ENCODE measurements at places on chromosomes 11 and 22. TPM values are rescaled to one million over a fixed set of nuclear protein-coding genes. Genes with fewer than 3 reads are reported as not detected.

Gene OR51B5
- total RNA-seq, result 0.40 TPM

- DNase-seq, result no peak
Observed at GRCh38 chr11:119895981-119896380, 167.0 kb upstream of the NECTIN1 start.

Gene TMEM151A
- 0.16 TPM for total RNA-seq

DNA sequence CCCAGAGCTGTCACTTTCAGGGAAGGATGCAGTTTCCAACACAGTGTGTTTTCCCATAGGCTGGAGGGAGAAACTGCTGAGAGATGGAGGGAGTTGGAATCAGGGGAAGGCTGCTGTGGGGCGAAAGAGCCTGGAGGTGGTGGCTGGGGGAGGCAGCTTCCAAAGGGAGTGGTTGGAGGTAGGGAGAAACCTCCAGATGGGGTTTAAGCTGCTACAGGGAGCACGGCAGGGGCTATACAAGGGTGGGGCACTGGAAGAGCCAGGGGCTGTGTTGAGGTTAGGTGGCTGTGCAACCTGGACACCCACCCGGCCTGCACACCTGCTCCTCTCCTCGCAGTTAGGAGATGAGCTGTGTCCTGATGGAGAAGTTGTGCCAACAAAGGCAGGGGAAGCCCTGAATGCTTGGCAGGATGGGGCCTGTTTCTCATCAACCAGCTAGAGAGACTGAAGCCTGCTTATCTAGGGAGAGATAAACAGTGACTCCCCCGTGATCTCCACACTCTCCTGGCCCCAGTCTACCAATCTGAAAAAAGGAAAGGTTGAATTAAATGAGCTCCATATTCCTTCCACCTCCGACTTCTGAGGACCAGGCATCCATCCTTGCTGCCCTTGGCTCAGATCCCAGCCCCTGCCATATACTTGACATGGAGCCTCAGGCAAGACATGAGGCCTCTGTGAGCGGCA lies 3.6 kb upstream of the SLCO2B1 start:
- DNase-seq, result no peak

- DNase-seq, result no peak
Observed at GRCh38 chr11:18063862-18064434, 17.9 kb upstream of the TPH1 start.

Gene NAALAD2
- not detected for total RNA-seq

DNA sequence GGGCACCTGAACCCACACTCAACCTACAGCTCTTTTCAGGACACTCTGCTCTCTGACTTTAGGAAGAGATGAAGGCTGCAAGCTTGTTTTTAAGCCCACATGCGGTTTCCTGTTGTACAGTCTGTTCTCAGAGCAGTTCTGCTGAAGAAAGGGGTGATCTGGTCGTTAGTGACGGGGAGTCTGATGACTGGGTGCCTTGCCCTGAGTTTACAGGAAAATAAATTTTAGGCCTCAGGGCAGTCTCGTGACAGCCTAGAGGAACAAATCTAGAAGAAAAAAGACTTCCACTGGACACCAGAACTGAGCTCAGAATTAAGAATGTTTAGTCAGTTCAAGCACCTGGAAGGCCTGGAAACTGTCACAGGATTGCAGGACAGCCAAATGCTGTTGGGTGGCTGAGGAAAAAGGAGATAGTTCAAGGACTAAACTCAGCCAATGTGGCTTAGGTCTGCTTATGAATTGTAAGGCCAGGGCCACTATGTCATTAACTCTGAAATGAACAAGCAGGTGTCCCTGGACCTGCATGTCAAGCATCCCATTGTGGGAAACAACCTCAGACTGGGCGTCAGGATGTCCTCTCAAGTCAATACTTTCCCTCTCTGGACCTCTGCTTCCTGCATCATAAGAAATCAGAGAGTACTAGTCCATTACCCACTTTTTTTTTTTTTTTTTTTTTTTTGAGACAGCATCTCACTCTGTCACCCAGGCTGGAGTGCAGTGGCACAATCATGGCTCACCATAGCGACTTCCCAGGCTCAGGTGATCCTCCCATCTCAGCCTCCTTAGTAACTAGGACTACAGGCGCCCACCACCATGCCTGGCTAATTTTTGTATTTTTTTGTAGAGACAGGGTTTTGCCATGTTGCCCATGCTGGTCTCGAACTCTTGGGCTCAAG lies 5.7 kb downstream of the PIK3IP1 start:
- peak; percentile 42 for DNase-seq

GRCh38 chr11:77580712-77581337 lies 8.9 kb upstream of the AQP11 start:
- DNase-seq, result no peak

Gene PATE2
- not detected for total RNA-seq

- no peak for DNase-seq
Observed at GRCh38 chr22:35783943-35784614, 66.4 kb downstream of the APOL5 start.

DNA sequence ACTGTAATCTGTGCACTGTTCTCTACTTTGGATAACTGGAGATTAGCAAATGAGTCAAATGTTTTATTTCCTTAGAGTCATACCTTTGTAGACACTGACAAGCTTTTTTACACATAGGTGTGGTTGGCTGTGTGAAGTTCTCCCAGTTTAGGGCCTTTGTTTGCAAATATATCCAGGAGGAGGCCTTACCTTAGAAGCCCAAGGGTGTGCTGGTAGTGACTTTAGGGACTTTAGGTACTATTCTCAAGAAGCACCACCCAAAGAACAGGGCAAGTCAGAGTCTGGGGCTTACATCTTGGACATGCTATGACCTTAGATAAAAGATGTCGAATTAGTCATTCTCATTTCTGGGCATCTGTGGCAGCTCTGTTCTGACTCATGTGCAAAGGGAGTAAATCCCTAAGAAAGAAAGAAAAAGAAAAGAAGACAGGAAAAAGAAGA lies 4.8 kb upstream of the FAR1 start:
- DNase-seq, result no peak

Gene SCGB1D2
- total RNA-seq, result not detected

Gene TRIM44
- total RNA-seq, result 41.2 TPM

Gene PGR
- total RNA-seq, result not detected

Gene KIF18A
- total RNA-seq, result 8.9 TPM

DNA sequence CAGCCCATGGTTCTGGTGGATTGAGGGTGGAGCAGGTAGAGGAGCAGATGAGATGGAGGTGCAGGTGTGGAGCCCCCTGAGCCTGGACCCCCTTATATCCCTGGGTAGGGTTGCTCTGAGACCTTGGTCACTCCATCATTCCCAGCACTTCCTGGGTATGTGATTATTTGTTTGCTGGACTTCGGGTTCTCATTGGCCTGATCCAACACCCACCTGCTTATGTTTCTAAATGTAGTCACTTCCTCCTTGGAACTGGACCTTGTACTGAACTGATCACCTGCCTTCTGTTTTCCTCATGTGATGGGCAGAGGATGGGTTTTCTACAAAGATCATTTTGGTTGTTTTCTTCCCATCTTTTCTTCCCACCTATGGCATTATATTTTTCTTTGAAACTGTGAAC lies at the start of gene KRTAP5-4:
TSS of gene KRTAP5-4 (minus strand) at position 53 of the 400 bp plus-strand sequence. CDS start at position 8, 45 bp downstream.
- DNase-seq, result no peak

DNA sequence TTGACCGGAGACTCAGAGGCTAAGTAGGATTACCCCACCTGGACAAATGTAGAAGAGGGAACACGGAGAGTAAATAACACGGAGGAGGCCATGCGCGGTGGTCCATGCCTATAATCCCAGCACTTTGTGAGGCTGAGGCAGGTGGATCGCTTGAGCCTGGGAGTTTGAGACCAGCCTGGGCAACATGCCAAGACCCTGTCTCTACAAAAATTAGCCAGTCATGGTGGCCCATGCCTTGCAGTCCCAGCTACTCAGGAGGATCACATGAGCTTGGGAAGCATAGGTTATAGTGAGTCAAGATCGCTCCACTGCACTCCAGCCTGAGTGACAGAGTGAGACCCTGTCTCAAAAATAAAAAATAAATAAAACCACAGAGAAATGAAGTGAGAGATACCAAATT lies 53.9 kb downstream of the AMOTL1 start:
- DNase-seq, result no peak

DNA sequence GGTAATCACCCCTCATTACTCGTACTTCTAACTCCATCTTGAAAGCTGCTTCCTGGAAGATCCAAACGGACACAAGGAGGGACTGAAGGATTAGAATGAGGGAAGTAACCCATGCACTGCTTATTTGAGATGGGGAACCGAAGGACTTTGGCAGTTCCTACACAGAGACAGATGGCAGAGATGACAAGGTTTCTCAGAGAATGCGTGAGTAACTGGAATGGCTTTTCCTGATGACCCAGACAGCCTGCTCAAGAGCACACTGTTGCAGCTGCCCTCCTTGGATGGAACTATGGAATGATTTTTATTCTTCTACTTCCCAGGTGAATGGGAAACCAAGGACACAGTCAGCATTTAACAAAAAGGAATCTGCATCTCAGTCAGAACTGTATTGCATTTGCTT lies 7.3 kb downstream of the KCNJ11 start:
- DNase-seq, result no peak

GRCh38 chr11:116825854-116826750 lies 3.0 kb upstream of the APOA4 start:
- DNase-seq, result no peak

GRCh38 chr11:102516179-102516578 lies 14.4 kb downstream of the MMP7 start:
- no peak for DNase-seq

DNA sequence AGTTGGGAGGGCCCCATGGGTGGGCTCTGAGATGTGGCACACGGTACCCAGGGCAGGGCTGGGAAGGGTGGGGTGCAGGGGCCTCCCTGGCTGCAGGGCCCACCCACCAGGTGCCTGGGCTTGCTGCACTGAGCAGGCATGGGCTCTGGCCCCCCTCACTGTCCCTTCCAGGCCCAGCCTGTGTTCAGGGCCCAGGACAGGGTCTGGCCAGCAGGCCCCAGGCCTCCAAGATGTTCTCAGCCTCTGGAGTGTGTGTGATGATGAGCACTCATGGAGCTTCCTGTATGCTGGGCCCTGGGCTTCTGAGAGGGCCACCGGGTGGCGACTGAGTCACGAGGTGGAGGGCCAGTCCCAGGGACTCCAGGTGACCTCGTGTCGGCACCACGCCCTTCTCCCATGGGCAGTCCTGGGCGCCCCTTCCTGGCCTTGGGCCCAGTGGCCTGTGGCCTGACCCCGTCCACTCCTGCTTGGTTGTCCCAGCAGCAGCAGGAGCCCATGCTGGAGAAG lies 55.9 kb upstream of the CCDC188 start:
- no peak for DNase-seq

DNA sequence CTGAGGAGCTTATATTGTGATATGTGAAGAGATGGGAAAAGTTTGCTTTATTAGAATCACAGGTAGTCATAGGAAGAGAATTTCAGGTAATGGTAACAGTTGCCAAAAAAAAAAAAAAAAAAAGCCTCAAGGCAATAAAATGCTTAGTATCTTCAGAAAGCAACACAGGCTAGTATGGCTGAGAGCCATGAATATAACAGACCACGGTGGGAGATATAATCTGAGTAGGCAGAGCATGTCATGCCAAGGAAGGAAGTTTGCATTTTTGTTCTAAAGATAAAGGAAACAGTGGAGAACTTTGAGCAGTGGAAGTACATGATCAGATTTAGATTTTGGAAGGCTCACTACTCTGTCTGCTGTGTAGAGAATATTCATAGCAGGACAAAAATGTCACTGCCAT lies 211.4 kb downstream of the ETS1 start:
- no peak for DNase-seq

DNA sequence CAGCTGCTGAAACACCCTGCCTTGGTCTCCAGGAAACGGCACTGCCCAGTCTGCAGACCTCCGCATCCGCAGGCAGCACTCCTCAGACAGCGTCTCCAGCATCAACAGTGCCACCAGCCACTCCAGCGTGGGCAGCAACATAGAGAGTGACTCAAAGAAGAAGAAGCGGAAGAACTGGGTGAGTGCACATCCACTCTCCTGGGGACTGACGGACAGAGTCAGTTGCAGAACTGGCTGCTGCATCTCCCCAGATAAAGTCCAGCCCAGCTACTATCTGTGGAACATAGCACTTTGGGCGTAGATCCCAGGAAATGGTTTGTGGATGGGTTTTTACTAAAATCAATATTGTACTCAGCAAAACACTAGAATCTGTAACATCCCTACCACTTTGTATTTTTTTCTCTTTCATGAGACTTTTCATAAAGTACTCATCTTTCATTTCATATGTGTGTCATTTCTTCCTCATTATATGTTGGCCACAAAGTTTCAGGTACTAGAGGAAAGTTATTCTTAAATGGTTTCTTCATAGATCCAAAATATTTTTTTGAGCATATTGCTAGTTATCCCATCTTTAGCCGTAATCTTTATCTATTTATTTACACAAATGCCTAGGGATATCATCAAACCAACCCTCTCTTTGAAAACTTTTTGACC lies 80.1 kb downstream of the DBX1 start:
- no peak for DNase-seq

DNA sequence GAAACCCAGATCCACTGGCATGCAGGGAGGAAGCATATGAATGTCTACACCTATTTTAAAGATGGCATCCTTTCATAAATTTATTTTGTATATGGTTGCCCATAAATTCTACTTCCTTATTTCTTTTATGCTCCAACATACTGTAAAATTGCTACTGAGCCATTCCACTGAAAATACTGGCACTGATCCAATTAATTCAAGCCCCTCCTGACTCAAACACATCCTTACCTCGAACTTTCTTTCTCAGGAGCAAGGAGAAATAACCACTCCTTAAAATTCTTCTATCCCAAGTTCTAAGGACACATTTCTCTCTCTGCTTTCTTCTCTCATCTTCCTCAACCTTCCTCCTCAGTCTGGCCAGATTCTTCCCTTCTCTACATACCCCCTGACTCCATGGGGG lies 5.5 kb upstream of the NXF1 start:
- DNase-seq, result no peak

Gene LARGE2
- total RNA-seq, result 7.9 TPM

GRCh38 chr11:126658306-126659056 lies 303.0 kb downstream of the ST3GAL4 start:
- DNase-seq, result no peak

All from T-helper 17 cell (primary cell).